K562 (cell line): ENCODE measurements at places on chromosomes 12 and 14. TPM values are rescaled to one million over a fixed set of nuclear protein-coding genes. Genes with fewer than 3 reads are reported as not detected.
A peak's percentile ranks its signal among the peaks of the same experiment; 100 is the strongest.

DNA sequence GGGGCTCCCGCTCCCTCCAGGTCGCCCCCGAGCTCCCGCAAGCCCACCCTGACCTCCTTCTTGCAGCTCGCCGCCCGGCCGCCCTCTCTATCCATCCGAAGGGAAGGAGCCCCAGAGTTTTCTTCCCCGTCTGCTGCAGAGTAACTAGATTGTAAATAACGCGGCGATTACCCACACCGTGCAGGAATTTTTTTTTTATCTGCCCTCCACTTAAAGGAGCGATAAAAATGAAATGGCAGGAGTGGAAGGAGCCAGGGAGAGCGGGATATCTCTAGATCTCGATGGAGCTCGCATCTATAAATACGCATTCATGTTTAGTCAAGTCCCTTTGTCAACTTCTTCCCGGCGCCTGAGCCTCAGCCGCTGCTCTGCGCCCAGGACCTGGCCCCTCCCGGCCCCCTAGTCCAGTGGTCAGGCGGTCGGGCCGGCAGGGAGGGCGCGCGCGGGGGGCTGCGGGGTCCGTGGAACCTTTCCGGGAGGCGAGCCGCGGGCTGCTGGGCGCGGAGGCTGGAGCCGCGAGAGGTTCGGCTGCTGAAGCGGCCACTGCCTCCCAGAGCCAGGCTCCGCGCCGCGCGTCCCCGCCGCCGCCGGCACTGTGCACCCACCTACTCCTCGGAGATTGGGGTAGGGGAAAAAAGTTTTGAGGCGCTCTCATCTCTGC is 386.0 kb downstream of the BCAT1 start:
- no peak for DNase-seq

DNA sequence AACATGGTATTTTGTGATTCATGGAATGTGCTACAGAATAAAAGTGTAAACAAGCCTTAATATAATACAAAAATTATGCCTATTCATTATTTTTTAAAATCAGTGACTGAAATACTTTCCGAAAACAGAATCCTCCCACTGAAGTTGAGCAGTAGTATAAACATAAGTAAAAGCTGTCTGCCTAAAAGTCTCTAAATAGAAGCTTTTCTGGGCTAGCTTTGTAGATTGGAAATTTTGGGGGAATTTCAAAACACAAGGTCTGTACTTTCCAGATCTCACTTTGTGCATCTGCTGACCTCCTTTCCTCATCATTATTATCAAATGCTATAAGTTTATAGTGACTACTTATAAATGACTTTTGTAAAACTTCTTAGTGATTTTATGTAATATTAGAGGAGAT is 80.4 kb upstream of the TRHDE start:
- no peak for DNase-seq

DNA sequence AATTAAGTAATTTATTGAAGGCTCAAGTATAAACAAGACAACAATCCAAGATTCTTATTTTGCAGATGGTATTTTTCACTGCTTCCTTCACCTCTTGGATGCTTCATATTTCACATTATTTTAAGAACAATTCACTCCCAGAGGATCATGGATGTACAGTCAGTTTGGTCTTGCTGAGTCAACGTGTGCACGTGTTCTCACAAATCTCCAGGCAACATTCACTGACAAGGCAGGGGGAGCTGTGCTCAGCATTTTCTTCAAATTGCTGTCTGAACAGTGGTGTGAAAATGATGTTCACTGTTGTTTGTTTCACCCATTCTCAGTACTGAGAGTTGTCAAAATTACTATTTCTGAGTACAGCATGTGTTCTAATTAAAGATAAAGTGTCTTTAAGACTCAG is 118.3 kb upstream of the SLC38A4 start:
- no peak for DNase-seq

ATL1 gene
- 0.16 TPM in 1 of 2 replicates, not detected in the other for total RNA-seq

RNASE4 gene
- total RNA-seq = 0.22 and 0.29 TPM in 2 replicates

GRCh38 chr12:63808631-63809030 is 28.9 kb downstream of the RXYLT1 start:
- no peak for DNase-seq

DNA sequence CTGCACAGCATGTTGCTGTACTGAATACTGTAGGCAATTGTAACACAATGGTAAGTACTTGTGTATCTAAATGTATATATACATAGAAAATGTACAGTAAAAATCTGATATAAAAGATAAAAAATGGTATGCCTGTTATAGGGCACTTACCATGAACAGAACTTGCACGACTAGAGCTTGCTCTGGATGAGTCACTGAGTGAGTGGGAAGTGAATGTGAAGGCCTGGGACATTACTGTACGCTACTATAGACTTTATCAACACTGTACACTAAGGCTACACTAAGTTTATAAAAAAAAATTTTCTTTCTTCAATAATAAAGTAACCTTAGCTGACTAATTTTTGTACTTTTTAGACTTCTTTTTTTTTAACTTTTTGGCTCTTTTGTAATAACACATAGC is 24.2 kb upstream of the NEDD1 start:
- no peak for DNase-seq

DNA sequence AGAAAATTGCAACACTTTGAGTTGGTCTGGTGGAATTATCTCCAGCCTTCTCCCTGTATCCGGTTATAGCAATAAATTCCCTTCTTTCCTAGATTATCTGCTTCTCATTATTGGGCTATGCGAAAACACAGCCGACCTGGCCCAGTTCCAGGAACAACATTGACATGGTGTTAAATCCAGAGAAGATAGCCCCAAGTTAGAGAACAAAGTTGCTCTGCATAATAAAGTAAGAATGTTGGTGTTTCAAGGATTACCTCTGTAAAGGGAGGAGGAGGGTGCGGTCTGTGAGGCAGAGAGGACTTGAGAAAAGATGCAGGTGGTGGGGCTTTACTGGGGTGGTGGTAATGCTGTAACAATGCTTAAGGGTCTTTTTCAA is 12.1 kb downstream of the TCL1A start:
- no peak for DNase-seq

GRCh38 chr12:81329085-81329484 is 251.2 kb downstream of the ACSS3 start:
- DNase-seq = peak; percentile 4

DNA sequence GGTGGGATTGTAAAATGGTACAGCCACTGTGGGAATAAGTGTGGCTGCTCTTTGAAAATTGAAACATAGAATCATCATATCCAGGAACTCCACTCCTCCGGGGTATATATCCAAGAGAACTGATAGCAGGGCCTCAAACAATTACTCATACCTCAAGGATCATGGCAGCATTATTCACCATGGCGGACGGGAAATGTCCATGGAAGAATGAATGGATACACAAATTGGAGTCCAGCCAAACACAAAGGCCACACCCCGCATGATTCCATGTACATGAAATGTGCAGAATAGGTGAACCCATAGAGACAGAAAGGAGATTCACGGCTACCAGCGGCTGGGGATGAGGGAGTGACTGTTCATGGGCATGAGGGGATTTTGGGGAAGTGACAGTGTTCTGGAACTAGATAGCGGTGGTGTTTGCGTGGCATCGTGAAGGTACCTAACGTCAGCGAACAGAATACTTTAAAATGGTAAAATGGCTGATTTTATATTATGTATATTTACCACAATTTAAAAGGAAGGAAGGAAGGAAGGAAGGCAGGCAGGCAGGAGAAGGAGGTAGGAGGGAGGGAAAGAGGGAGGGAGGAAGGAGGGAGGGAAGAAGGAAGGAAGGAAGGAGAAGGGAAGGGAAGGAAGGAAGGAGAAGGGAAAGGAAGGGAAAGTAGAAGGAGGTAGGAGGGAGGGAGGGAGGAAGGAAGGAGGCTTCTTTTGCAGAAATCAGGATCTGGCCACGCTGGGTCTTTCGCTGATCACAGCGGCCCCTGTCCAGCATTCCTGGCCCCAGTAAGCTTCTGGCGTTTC is 14.1 kb upstream of the NCOR2 start:
- DNase-seq = no peak

DNA sequence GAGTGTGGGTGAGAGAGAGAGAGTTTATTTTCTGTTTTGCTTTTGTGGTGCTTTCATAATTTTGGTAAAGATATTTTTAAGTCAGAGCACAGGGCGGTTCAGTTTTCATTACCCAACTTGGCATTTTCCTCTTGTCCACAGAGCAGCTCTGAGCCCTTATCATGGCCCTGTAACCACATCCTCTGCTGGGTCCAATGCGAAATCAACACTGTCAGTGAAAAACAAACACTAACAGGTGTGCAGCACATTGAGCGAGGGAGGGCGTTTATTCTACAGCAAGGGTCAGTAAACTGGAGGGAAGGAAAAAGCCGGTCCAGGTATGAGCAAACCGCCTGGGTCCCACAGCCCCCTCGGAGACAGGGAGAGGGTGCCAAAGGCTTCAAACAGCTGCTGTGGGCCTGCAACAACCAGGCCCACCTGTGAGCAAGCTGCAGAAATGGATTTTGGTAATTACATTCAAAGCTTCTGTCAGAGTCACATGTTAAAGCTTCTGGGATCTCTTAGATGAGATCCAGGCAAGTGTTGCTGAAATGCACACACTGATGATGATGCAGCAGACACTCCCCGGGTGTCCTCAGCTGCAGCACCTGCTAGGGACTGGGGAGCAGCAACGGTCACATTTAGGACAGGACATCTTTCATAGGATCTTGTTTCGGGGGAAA is 132.7 kb upstream of the DYRK2 start:
- DNase-seq = no peak

DNA sequence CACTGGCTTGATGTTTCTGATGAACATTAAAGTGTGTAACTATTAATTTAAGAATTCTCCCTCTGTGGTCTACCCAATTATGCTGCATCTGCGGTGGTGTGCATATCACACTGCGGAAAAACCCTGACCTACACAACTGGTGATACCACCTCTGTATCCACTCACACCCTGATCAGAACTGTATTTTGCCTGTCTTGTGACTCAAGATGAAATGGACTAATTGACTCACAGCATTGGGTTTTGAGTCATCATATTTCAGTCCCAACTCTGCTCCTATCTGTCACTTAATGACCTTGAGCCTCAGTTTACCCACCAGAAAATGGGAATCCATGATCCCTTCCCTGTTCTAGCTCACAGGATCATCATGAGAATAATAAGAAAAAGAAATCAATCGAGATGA is 65.6 kb downstream of the NUAK1 start:
- no peak for DNase-seq

DNA sequence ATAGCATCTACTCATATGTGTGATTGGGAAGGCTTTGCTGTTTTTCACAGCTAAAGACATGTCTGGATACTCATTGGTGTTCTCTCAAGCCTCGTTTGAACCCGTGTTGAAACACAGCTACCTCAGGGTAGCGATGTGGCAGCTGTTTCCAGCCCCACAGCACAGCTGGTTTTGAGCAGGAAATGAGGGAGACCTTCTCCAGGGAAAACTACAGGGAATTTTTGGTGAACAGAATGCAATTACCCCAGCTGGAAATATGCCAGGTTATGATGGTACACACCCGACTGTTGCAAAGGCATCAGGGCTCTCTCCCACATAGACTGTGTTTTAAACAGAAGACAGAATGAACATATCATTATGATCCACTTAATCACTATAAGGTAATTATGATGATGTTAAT is 828.9 kb downstream of the VRK1 start:
- DNase-seq = no peak

CLMN gene
- total RNA-seq = 0.09 and 0.18 TPM in 2 replicates

- no peak for DNase-seq
Observed at GRCh38 chr14:100737526-100737925, 10.8 kb downstream of the DLK1 start.

DNA sequence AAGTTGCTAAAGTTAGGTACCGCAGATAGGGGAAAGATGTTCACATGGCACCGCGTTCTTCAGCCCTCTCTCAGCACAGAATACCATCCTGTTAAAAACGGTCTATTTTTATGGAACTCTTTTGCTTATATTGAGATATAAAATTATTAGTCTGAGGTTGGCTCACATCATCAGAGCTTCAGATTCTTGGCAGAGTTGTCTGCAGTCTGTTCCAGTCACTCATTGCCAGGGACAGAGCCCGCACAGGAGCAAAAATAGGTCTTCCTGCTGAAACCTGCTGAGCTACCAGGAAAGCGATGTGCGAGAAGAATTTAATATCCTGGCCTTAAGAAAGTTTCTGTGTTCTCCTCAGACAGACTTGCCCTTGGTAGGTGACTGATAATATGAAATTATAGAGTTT is 249.8 kb downstream of the VRK1 start:
- no peak for DNase-seq

- DNase-seq = no peak
Observed at GRCh38 chr12:102753802-102754201, 163.2 kb downstream of the PAH start.

SIX6 gene
- not detected in 2 replicates for total RNA-seq

NOVA1 gene
- not detected in 2 replicates for total RNA-seq

GRCh38 chr12:106863189-106863588 is 88.7 kb downstream of the RIC8B start:
- no peak for DNase-seq

DNA sequence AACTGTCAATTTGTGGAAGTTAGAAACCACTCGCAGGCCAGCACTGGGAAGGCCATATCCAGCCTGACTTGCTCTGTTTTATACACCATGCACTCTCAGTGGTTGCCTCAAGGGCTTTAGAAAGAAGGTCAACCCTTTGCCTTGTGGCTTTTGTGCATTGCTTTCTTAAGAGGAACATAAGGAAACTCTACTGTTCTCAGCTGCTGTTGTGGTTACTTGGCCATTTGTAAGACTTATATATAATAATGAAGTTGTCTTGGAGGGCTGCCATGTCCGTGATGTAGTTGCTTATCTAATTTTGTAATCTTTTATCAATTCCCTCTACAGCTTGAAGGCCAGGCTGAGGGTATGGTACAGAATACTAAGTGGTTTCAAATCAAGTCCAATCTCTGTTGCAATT is 637.8 kb downstream of the DIO2 start:
- DNase-seq = no peak

DNA sequence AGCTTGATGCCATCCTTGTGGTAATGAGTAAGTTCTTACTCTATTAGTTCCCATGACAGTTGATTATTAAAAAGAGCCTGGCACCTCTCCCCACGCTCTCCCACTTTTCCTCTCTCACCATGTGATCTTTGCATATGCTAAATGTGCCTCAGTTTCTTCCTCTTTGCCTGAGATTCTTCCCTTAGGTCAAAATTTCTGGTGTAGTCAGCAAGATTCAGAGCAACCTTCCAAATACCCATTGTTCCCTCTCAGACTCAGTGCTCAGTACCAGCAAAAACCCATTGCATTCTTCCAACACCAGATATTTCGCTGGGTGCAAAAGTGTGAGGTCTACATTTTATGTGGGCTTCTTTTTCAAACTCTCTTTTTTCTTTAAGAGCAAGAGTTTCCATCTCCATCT is 10.8 kb upstream of the USP15 start:
- no peak for DNase-seq

GRCh38 chr12:80212938-80213645 is 113.8 kb downstream of the OTOGL start:
- DNase-seq = no peak

GRCh38 chr12:74889563-74890236 is 319.9 kb downstream of the KCNC2 start:
- no peak for DNase-seq

STXBP6 gene
- 0.27 and 0.54 TPM in 2 replicates for total RNA-seq

GRCh38 chr12:69405566-69405865 is 46.0 kb downstream of the YEATS4 start:
- no peak for DNase-seq

DNA sequence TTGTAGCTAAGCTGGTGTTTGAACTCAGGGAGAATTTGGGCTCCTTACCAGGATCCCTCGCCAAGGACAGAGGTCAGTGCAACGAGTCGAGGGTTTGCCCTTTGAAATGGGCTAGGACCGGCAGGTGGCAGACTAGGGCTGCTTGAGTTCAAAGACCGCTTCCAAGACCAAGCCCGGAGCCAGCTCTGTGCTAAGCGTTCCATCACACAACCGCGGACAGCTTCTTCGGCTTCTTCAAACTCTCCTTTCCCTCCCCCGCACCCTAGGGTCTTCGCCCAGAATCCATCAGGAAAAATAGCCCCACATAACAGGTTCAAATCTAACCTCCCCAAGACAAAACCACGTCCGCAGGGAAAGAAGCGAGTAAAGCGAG is 705 bp upstream of the FLVCR2 start:
- peak; percentile 73 for DNase-seq
